Activated CD4-positive, alpha-beta T cell treated with anti-CD3 and anti-CD28 coated beads, Interleukin-2, amount 50 U/mL, for 1 hour (primary cell): ENCODE measurements at places on chromosomes 1 and 21.

DNA sequence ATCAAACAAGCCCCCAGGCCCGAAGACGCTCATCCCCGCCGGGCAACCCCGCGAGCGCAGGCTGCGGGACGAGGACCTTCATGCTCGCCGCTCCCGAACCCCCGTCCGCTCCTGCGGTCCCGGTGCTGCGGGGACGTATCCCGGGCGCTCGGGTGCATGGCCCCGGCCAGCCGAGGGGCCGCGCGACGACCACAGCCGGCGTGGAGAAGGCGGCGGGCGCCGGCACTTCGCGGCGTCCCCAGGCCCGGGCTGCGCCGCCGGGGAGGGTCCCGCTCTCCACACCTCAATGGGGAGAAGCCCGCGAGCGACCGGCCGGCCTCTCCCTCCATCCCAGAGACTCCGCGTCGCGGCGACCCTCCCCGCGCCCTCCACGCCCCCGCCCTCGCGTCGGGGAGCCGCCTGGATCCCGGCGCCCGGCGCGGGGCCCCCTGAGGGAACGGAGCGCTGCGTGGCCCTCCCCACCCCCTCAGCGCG lies 401 bp downstream of the ERRFI1 start:
- no peak for DNase-seq

- DNase-seq: no peak
Observed at GRCh38 chr1:3698660-3699408, 46.5 kb downstream of the TP73 start.

DNA sequence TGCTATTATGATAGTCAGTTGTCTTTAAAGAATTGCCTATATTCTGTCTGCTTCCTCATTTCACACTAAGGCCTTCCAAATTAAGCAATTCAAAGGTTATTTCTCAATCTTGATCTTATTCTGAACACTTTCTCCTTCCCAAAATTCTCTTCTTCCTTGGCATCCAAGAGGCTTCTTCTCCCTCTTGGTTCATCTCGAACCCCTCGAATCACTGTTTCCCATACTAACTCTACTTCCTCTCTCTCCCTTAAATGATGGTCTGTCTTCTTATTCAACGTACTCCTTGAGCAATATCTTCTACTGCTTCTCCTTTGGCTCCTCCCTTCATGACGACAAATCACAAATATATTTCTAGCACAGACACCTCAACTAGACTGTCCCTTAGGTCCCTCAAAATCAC lies 4.5 kb downstream of the COPA start:
- DNase-seq: no peak

- DNase-seq: no peak
Observed at GRCh38 chr1:19083081-19083480, 126.6 kb upstream of the IFFO2 start.

DNA sequence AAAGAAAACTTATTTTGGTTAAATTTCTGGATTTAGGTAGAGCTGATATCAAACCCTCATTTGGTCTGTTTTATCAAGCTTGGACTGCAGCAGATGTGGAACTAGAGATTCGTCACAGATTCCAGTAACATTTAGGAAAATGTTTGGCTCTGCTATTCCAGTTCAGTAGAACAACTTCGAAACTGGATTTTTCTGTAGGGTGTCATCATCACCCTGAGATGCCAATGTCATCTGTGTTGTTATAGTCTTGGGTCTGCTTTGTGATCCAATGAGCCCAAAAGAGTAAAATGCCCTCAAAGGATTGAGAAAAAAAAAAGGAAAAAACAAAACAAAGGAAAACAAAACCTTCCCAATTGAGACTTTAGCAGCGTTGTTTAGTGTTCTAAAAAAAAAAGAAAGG lies 55.4 kb downstream of the LAMC2 start:
- no peak for DNase-seq

DNA sequence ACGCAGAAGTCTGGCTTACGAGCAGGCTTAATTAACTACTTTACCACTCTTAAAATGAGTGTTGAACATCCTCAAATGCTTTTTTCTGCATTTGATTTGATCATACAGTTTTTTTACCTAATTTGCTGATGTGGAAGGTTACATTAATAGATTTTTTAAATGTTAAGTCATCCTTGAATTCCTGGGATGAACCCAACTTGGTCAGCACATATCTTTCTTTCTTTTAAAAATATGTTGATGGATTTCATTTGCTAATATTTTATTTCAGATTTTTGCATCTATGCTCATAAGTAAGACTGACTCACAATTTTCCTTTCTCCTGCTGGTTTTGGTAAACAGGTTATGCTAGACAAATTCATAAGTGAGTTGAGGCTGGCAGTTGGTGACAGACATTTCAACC lies 82.9 kb downstream of the LHX4 start:
- no peak for DNase-seq

DNA sequence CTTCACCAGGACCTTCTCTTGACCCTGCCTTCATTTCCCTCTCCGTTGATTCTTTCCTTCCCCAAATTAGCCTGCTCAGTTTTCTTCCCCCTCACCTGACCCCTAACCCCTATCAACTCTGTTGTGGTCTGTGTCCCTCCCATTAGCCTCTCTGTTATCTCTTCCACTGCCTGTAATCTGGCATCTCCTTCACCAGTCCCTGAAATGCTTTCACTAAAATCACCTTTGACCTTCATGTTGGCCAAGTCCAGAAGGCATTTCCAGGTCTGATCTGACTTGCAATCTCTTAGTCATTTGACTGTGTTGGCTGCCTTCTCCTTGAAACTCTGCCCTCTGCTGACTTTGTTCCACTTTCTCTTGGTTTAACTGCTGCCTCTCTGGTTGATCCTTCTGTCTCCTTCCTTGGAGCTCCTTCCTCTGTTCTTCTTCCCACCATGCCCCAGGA lies 28.2 kb downstream of the ATP8B2 start:
- DNase-seq: no peak

DNA sequence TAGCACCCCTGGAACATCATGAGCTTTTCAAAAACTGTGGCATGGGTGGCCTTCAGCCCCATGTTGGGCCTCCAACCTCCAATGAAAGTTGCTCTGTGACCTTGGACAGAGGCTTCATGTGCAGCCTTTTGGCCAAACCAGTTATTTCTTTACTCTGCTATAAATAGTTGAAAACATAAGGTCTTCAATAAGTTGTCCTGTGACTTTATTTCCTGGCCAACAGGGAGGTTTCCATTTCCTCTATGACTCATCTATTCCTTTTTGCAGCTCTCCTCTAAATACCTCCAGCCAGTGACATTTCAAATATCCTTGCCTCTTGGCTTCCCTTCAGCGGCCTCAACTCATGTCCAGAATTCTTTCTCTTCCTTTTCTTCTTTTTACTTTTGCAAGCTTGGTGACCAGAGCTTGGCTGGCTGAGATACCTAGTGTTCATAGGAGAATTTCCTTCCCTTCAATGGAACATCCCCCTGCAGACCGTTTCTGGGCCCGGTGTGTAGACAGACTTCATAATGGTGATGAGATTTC lies 22.7 kb upstream of the TRIM67 start:
- DNase-seq: no peak

DNA sequence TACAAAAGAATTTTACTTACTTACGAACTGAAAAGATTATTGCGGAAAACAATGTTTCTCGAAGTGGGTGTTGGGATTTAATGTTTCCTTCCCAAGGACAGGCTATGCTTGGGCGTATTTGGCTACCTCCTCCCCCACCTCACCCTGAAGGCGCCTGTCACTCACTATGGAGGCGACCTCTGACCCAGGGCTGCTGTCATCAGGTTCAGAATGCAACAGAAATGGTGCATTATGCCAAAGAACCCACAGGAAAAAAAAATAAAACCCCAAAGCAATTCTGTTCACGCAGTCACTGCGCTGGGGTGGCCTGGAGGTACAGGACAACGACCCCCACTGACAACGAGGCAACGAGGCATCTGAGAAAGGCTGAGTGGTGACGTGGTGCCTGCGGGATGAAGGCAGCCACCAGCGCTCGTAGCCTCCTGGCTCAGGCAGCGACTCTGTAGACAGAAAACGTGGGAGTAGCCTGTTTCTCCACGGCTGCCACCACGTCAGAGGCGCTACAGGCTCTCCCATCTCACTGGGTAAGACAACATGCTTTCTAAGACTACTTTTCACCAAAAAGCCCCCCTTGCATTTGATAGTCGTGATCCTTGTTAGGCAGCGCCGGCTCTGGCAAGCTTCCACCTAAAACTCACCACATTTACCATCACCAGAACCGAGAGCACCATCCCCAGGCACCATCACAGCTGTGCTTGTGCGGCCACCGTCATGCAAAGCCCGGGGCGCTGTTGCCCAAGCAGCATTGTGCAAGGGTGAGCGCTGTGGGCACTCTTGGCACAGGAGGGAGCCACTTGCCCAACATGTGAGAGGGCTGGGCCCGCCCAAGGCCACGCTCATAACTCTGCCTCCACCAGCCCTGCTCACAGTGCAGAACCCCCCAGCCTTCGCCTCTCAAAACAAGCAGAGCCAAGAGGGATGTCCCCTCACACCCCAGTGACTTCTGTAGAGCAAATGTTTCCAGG lies 14.3 kb downstream of the NADK start:
- DNase-seq: no peak

- no peak for DNase-seq
Observed at GRCh38 chr1:226895644-226896043, 25.2 kb downstream of the PSEN2 start.

- no peak for DNase-seq
Observed at GRCh38 chr1:205241366-205242030, 13.8 kb downstream of the TMCC2 start.

DNA sequence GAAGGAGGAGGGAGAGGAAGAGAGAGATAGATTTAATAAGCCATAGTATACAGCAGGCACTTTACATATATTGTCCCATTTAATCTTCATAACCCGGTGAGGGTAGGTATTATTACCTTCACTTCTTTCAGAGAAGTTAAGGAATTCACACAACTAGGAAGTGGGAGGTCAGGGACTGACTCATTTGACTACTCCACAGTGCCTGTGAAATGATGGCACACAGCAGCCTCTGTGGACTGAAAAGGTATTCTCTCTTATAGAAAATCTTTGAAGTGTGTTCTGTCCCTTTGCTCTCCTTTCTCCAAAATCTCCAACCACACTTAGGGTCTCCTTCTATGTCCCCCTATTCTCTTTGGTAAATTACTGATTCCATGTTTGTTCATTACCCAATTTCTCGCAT lies 23.9 kb downstream of the PALMD start:
- no peak for DNase-seq

DNA sequence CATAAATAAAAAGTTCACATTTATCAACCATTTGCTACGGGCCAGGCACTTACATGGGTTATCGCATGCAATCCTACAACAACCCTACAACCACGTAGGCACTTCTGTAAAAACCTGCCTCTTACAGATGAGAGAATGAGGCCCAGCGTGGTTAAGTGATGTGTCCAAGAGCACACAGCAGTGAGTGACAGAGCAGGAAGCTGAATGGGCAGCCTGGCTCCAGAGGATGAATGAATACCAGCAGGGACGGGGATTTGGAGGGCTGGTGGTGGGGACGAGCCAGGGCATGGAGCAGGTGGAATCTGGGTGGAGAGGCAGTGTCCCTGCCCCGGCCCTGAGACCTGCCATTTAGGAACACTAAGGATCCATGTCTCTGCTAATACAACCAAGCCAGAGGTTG lies 35.5 kb downstream of the SYF2 start:
- no peak for DNase-seq

- no peak for DNase-seq
Observed at GRCh38 chr1:87956750-87957149, 628.1 kb downstream of the LMO4 start.

- DNase-seq: peak; percentile 22
Observed at GRCh38 chr1:201171063-201172036, 17.1 kb upstream of the TMEM9 start.

DNA sequence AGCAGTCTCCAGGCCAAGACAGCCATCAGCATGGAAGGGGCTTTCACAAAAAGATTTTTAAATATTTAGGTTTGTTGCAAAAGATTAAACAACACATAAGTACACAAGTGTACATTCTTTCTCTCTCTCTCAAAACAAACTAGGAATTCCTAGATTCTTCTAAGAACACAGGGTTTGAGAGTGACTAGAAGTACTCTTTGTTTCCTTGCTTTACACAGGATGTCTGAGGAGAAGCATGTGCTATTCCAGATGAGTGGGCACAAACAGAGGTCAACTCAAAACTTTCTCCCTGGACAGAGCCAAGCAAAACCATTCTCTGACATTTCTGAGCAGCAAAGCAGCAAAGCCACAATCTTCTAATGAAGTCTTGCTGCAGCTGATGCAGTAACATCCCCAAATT lies 210.6 kb upstream of the HOOK1 start:
- no peak for DNase-seq

DNA sequence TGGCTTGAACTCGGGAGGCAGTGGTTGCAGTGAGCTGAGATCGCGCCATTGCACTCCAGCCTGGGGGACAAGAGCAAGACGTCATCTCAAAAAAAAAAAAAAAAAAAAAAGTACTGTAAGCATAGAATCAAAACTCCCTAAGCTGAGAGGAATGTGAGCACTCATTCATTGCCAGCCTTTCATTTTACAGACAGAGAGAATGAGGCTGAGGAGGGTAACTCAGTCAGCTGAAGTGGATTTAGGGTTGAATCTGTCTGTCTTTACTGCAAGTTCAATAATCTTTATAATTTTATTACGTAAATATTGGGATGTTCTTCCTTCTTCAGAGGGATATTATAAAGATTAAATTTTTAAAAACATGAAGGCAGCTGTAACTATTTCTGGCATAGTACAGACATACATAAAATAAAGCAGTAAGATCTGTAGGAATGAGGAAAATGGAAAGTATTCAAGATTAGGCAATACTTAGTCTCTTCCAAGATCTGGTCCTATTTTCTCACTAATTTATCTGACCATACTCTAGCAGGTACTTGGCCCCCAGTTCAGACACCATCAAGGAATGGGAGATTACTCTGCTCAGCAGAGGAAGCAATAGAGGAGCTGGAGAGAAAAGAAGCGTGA lies 24.1 kb upstream of the MNDA start:
- no peak for DNase-seq

GRCh38 chr1:181405584-181405983 lies 77.7 kb upstream of the CACNA1E start:
- no peak for DNase-seq

DNA sequence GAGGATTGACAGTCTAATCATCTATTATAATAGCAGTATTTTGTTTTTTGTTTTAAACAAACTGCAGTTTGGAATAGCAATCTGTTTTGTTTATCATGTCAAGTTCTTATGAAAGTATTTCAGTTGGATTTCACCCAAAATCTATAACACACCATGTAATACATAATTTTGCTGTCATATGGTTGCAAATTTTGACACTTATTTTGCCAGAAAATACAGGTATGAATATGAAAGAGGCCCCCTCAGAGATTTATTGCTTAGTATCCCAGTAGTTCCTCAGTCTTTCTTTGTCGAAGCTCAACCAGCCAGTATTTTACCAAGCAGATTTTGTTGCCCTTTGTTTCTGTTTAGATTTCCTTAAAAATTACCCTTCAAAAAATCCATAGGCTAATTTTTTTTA lies 317.5 kb upstream of the CXADR start:
- no peak for DNase-seq

GRCh38 chr1:28392027-28392652 lies 22.6 kb downstream of the PHACTR4 start:
- DNase-seq: no peak

GRCh38 chr1:41507110-41507720 lies 22.7 kb upstream of the EDN2 start:
- no peak for DNase-seq

GRCh38 chr21:22106720-22107410 lies 1108.7 kb downstream of the NCAM2 start:
- DNase-seq: no peak

GRCh38 chr1:6414443-6414844 lies 5.3 kb downstream of the HES2 start:
- peak; percentile 42 for DNase-seq

GRCh38 chr1:200490183-200490582 lies 80.3 kb upstream of the ZNF281 start:
- DNase-seq: no peak
